Activated T-helper 1 cell treated with anti-CD3 and anti-CD28 coated beads, Interleukin-12 subunit alpha, Interleukin-12 subunit beta, Interleukin-2, Interleukin-4 antibody, amounts not matched to agents 30 ng/mL and 10 ng/mL and 1 ng/mL, durations not matched to agents 14 hours and 24 hours and 36 hours (primary cell): ENCODE measurements at places on chromosomes 4 and X. TPM values are rescaled to one million over a fixed set of nuclear protein-coding genes. Genes with fewer than 3 reads are reported as not detected.

Gene SH3BGRL
- total RNA-seq: 37.6 and 38.4 TPM in 2 replicates

Gene ESX1
- total RNA-seq: not detected in 2 replicates

Gene IL2
- total RNA-seq: 595 and 611 TPM in 2 replicates

Gene CT45A2
- total RNA-seq: not detected in 2 replicates

Gene MAGEE1
- total RNA-seq: 1.8 and 1.9 TPM in 2 replicates

Gene XG
- total RNA-seq: 0.65 TPM in 1 of 2 replicates, not detected in the other

Gene VSIG4
- not detected in 2 replicates for total RNA-seq

Gene SYTL5
- not detected in 2 replicates for total RNA-seq

Gene ARMCX6
- 79.3 and 83.5 TPM in 2 replicates for total RNA-seq

Gene KIAA1210
- total RNA-seq: not detected in 2 replicates

Gene CXCL3
- total RNA-seq: 0.18 TPM in 1 of 2 replicates, not detected in the other

Gene ALG13
- total RNA-seq: 53.4 and 57.6 TPM in 2 replicates

Gene RRH
- total RNA-seq: 0.13 TPM in 1 of 2 replicates, not detected in the other

Gene FGG
- not detected in 2 replicates for total RNA-seq

Gene N4BP2
- 28.7 and 29.0 TPM in 2 replicates for total RNA-seq

Gene RS1
- total RNA-seq: not detected in 2 replicates

Gene SH3TC1
- 25.4 and 33.6 TPM in 2 replicates for total RNA-seq

Gene SERPINA7
- not detected in 2 replicates for total RNA-seq

Gene CTSO
- 0.73 and 0.93 TPM in 2 replicates for total RNA-seq

Gene ELOVL6
- total RNA-seq: 17.0 and 19.1 TPM in 2 replicates

Gene ASB9
- total RNA-seq: not detected in 2 replicates
